SJSA1 (cell line): ENCODE measurements at places on chromosomes 2 and 18. TPM values are rescaled to one million over a fixed set of nuclear protein-coding genes. Genes with fewer than 3 reads are reported as not detected.

GRCh38 chr2:12463189-12463588 is 253.5 kb upstream of the TRIB2 start:
- DNase-seq: no peak

DNA sequence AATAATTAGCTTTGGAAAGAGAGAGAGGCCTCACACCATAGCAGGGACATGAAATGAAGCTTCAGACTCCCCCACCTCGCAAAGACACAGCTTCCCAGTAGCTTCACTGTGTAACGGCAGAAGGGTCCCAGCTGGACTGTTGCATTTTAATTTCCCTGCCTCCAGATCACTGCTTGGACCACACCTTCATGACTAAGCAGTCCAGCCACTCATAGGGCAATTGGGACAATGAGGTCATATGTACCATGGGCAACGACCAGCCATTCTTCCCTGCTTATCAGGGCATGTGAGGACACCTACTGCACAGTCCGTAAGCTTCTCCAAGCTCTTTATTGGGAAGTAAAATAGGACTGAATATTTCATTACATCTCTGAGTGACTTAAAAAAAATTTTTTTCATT is 183.0 kb downstream of the MREG start:
- no peak for DNase-seq

GRCh38 chr18:46156124-46156745 is 52.0 kb downstream of the HAUS1 start:
- DNase-seq: no peak

Gene NPHP1
- total RNA-seq: 0.25 and 6.8 TPM in 2 replicates

Gene CCDC195
- total RNA-seq: not detected in 2 replicates
